NCI-H1930 (cell line): ENCODE measurements at places on chromosomes 5 and 9.

DNA sequence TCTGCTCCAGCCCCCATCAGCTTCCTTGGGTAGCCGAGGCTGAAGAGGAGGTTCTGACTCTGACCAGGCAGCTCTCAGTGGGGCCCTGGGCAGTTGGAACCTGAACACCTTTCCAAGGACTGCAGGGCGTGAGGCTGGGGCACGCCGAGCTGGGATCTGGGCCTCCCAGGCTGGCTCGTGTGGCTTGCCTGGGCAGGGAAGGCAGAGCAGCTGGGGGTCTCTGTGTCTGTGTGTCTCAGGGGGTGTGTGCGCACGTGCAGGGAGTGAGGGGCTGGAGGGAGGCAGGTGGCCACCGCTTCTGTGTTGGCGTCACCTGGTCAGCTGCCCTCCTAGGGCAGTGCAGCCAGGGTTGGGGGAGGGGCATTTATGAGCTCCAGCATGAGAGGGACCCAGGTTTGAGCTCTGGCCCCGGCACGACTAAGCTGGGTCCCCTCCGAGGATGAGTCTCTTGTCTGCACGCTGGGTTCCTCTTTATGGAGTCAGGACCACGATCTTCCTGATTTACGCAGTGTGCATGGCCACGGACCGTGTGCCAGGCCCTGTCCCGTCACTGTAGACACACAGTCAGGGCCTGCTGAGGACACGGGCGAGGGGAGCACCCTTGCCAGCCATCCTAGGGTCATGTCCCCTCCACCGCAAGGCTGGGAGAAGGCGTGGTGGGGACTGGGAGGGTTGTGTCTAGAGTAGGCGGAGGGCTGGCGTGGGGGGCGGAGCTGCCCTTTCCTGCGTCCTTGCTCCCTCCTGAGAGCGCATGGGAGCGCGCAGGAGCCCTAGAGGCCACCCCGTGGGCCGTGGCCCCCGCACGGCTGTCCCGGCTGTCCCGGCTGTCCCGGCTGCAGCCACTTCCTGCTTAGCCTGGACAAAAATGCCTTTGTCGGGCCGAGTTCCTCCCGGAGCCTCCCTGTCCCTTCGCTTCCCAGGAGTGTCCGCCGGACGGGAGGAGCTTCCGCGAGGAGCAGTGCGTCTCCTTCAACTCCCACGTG, 4.6 kb downstream of the ADAMTSL2 start:
- DNase-seq = no peak

DNA sequence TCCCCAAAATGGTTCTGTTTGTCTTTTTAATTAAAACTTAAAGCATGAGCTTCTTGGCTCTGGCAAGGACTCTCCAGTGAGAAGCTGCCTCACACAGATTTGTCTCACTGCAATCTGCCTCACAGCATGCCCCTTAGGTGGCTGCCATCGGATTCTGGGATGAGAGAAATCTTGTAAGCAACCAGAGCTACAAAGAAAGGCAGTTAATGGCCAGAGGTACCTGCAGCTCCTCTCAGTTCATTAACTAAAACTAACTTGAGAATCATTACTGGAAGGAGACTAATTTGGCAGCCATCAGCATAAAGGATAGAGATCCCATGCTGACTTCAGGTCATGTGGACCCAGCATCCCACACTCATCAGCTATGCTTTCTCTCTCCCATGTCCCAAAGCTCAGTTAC, 220.6 kb upstream of the DMAC1 start:
- DNase-seq = no peak

- DNase-seq = no peak
Measured at GRCh38 chr5:2715856-2716255, 35.6 kb downstream of the IRX2 start.

DNA sequence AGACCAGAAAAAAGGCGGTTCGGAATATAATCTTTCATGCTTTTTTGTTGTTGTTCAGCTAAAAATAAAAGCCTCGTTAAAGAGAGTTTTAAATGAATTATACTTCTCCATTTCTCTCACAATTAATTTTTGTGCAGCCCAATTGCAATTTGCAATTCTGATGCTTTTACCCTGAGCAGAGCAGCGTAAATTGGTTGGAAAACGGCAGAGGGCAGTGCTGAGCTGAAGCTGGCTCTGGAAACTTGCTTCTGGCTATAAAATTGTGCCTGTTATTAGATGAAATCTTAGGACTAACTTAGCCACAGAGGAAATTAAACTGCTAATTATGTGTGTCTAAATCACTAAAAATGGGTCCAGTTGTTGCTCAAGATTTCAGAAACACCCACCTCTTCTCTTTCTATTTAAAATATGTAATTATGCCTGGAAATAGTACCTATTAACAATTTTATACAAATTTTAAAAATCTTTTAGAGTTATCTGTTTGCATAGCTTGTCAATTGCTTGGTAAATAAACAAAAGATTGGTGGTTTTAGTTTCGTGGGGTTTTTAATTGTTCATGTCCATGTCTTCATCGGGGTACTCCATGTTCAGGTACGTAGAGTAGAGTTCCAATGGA, 441.8 kb upstream of the TLE4 start:
- no peak for DNase-seq

DNA sequence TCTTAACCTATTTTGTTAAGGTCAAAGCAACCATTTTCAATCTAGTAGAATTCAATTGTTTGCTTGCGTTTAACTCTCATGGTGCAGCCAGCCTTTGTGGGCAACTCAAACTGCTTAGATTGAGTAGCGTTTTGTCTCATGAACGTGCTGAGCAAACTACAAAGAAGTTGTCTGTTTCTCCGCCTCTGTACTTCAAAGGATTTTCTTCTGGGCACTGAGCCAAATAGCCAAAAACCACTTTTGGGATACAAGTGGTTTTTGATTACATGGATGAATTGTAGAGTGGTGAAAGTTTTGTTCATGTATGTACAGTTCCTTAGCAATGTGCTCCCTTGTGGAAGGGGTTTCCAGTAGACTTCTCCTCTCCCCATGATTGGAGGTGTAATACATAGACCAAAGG, 122.9 kb downstream of the CFAP90 start:
- no peak for DNase-seq

GRCh38 chr9:26331223-26331622, 561.4 kb downstream of the CAAP1 start:
- peak; percentile 61 for DNase-seq

DNA sequence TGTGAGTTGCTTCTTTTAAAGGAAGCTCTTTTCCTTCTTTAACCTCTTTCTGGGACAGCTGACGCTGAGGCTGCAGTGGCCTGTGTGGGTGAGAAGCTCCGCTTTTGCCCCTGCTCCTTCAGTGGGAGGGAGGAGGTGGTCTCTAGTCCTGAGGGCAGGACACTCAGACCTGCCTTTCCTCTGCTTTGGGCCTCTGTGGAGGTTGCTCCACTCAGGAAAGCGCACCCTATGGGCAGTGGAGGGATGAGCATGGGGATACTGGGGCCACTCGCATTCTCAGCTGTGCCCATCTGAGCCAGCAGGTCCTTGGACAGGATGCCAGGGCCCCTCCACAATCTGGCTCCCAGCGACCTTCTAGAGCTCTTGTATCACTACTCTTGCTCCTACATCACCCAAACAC, 111.5 kb downstream of the NSG2 start:
- DNase-seq = no peak

GRCh38 chr9:94894094-94894699, 167.7 kb downstream of the AOPEP start:
- no peak for DNase-seq

- no peak for DNase-seq
Measured at GRCh38 chr9:126093771-126094170, 232.9 kb upstream of the MVB12B start.

GRCh38 chr5:158198636-158199035, 339.7 kb upstream of the CLINT1 start:
- no peak for DNase-seq

- no peak for DNase-seq
Measured at GRCh38 chr5:98095072-98095471, 678.4 kb upstream of the RGMB start.

DNA sequence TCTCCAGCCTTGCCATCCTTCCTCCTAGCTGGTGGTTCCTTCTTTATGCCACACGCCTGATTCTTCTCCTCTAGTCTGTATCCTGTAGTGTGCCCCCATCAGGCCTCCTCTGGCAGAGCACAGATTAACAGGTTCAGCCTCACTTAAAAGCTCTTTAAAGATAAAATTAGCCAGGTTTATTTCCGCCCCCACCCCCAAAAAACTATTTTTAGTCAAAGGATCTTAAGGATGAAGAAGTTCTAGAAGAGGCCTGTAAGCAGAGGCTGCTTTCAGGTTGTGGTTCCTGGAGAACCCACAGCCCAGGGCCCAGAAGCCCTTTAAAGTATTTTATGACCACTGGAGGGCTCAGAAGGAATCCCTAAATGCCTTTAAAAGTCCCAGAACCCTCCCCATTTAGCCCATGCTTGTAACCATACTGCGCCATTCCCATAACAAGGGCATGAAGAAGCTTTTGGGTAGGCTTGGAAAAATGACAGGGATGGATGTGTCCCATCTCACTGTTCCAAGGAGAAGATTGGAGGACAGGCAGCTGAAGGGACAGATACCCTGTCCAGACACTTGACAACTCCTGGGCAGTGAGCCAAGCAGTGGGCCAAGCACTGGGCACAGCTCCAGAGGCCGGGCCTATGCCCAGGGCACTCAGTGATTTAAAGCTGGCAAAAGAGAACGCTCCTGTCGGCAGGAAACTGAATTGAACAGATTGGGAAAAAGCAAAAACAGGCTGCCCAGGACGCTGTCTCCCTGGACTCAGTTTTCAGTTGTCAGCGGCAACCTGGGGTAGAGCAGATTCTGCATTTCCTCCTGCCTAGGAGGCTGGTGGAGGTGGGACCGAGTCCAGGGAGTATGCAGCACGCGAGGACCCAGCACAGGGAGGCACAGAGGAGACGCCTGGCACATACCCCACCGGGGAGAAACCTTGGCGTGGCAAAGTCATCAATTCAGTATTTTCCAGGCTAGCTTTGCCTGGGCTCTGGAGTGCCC, 106.3 kb upstream of the SSBP2 start:
- no peak for DNase-seq

DNA sequence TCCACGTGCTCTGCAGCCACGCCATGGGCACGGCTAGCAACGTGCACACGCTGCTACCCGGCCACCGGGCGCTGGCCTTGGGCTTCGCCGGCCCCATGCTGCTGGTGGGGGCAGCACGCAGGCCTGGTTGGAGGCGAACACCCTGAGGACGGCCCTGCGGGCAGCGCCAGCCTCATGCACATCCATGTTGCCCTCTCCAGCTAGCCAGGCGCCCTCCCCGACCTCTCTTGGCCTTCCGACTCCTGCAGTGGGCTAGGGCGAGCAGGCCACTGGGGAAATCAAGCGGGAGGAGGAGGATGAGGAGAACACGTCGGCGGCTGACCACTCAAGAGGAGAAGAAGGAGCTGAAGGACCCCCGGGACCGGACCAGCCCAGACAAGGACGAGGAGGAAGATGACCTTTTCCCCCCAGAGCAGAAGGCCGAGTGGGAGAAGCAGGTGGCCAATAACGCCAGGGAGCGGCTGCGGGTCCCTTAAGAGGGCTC, 73.3 kb downstream of the INSL6 start:
- no peak for DNase-seq

DNA sequence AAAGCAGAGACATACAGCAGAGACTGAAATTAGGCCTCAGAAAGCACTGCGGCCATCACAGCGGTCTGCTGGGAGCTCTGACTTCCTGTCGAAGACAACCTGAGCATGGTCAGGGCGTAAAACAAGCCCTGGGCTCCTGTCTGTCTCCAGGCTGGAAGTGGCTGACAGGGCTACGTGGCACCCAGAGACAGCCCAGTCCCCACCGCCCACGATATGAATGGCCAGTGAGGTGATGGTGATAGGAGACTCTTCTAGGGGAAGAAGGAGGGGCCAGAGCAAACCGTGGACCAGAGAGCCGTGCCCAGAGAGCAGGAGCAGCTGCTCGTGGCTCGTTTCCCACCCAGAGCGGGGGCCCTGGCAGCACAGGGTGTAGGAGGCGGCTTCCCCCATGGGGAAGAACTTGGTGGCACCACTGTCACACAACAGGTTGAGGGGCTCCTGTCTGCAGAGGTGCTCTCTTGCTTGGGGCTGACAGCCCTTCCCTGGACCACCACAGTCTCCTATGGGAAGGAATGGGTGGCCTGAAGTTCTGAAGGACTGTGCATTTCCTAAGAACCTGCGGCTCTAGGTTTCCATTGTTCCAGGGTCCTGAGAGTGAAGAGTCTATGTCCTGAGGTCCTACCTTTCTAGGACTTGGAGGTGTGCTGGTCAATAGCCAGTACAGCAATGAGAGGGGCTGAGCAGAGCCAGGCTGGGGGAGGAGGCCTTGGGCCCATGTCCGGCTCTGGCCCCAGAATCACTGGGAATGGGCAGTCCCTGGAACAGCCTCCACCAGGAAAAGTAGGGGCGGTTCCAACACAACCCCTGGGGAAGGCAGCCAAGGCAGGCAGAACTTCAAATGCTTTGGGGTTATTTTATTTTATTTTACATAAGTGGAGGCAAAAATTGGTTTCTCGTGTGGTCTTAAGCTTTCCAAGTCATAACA, 56.4 kb downstream of the BARX1 start:
- DNase-seq = no peak
